Caudate nucleus (tissue), 63 donors: ENCODE measurements at places on chromosomes 1 and 21.
A peak's percentile ranks its signal among the peaks of the same experiment; 100 is the strongest.

GRCh38 chr1:88433556-88433955, 250.5 kb upstream of the PKN2 start:
- no peak for DNase-seq

DNA sequence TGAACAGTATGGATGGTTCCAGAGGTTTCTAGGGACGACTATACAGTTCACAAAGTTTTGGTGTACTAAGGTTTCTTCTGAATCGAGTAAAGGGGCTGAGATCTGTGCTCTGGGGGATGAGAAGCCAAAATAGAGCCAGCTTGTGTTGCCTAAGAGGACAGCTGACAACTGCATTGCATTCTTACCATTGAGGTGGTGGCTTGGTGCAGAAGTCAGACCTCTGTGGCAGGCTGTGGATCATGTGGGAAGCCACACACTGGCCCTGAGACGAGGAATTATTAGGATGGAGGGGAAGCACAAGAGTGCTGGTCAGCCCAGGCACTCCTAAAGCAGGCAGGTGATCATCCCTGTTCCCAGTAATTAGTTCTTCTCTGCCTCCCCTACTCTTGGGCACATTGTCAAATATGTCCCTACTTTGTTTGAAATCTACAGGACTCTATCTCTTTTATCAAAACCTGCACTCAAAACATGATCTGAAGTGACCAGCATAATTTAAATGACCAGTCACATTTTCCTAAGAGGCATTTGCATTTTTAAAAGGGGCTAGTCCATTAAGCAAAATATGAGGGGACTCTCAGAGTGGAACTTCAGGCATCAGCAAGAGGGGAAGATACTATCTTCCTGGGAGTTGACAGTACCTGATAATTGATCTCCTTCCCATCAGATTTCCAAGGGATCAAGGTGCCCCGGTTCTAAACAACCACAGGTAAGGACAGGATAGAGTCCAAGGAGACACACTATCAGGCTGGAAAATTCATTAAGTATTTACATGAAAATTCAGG, at the start of gene FCRLB:
Gene FCRLB (plus strand): TSS at position 589 of the 782 bp plus-strand sequence. CDS start 1,129 bp downstream, outside the sequence.
- no peak for DNase-seq

- DNase-seq, result no peak
These were observed 30.0 kb downstream of the TMPRSS15 start for GRCh38 chr21:18373606-18374005.

GRCh38 chr1:9766759-9767442, 56.9 kb downstream of the CLSTN1 start:
- peak; percentile 7 for DNase-seq

DNA sequence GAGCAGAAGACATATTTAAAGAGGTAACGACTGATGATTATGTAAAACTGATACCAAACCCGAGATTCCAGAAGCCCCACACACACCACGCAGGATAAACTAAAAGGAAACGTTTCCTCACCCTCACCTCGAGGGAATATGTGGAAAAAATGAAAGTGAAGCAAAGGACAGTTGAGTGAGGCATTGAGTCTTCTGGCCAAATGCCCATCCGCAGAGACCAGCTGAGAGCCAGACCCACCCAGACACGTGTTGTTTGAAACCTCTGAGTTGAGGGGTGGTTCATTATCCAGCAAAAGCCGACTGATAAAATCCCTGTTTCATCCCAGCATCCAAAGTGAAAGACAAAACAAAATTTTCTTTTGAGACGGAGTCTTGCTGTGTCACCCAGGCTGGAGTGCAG, 29.6 kb upstream of the PCBP3 start:
- DNase-seq, result no peak

DNA sequence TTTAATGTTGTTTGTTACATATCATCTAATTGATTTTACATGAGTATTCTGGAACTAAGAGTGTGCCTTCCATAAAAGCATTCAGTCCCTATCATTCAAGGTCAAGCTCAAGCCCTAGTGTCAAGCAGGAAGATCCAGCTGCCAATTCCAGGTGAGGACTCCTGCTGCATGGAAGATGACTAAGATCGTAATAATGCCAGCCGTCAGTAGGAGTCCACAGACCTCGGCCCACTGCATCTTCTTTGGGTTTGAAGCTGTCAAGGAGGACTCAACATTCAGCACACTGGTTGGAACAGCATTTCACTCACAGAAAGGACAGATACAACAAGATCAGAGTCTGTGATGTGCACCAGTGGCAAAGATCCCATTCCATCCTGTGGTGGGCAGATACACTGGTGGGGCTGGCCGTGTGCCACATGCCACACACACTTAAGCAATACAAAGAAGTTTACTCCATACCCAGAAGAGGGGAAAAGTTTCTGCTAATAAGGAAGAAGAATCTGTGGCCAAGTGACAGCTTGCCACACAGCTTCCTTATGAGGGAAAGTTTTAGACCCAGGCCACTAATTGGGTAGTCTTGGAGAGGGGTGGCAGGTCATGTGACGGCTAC, 160.4 kb downstream of the PIK3R3 start:
- no peak for DNase-seq

- no peak for DNase-seq
These were observed 15.6 kb downstream of the ARHGEF2 start for GRCh38 chr1:155962599-155963211.

GRCh38 chr1:29806646-29807319, 570.5 kb downstream of the PTPRU start:
- no peak for DNase-seq

GRCh38 chr1:243179720-243180119, 75.4 kb downstream of the CEP170 start:
- DNase-seq, result no peak

- DNase-seq, result no peak
These were observed 100.7 kb downstream of the MTR start for GRCh38 chr1:236895665-236896387.

DNA sequence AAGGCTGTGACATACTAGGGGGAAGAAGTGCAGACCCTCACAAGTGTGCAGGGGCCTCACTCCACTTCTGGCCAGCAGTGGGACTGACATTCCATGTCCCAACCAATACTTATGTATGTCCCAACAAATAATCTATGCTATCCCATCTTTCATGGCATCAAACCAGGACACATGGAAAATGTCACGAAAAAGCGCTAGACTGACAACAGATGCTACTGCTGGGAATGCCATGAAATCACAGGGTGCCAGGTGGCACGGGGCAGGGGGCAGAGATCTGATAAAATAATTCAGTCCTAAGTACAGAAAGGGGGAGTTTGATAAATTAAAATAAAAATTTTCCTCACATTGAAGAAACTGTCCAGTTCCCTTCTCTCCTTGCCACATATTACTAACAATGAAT, 27.6 kb upstream of the BCAS2 start:
- DNase-seq, result no peak

- DNase-seq, result no peak
These were observed 1357.7 kb downstream of the NCAM2 start for GRCh38 chr21:22355949-22356348.

- DNase-seq, result no peak
These were observed 40.3 kb upstream of the RUNX3 start for GRCh38 chr1:24970399-24970753.

- DNase-seq, result no peak
These were observed 796 bp upstream of the RBM8A start for GRCh38 chr1:145927916-145928643.

- no peak for DNase-seq
These were observed 195.1 kb downstream of the PTPRC start for GRCh38 chr1:198833706-198834503.

GRCh38 chr1:155794605-155795245, 62.3 kb downstream of the GON4L start:
- no peak for DNase-seq

GRCh38 chr1:229258031-229258756, 12.7 kb upstream of the RAB4A start:
- peak; percentile 36 for DNase-seq

GRCh38 chr1:67476006-67476482, 45.8 kb upstream of the SERBP1 start:
- no peak for DNase-seq

- DNase-seq, result no peak
These were observed 212.5 kb downstream of the TOMM20 start for GRCh38 chr1:234915924-234916675.

DNA sequence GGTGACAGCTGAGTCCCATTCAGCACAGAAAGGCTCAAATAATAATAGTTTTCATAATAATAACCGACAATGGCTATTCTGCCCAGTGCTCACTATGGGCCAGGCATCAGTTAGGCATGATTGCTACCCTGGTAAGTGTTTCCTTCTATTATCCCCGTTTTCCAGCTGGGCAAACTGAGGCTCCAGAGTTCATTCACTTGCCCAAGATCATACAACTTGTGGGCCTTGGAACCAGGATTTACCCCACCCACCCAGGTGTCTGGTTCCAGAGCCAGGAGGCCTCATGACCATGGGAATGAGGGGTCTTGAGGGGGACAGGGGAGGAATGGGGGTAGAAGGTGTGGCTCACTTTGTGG, 518 bp downstream of the PLOD1 start:
- no peak for DNase-seq
